ENCODE measurements at places on chromosomes 1 and 21. TPM values are rescaled to one million over a fixed set of nuclear protein-coding genes. Genes with fewer than 3 reads are reported as not detected.

The DCDC2B gene
- not detected for total RNA-seq

The ENAH gene
- total RNA-seq: not detected

GRCh38 chr1:172530000-172530399 lies 3.0 kb upstream of the SUCO start:
- H3K27ac ChIP-seq: no peak overlapping the region
- peaks cover 16% of the 10 kb centered on the region for H3K27me3 ChIP-seq
- DNase-seq: no peak
- peaks cover 4% of the 10 kb centered on the region for H3K36me3 ChIP-seq
- no peak overlapping the region for H3K4me3 ChIP-seq
- peaks cover 17% of the 10 kb centered on the region for H3K4me1 ChIP-seq

GRCh38 chr1:214329470-214330220 lies 48.7 kb downstream of the SMYD2 start:
- no peak overlapping the region for H3K4me3 ChIP-seq
- peaks cover 10% of the 10 kb centered on the region for H3K36me3 ChIP-seq
- H3K4me1 ChIP-seq: peaks cover 12% of the 10 kb centered on the region
- no peak overlapping the region for H3K27ac ChIP-seq
- no peaks in the 10 kb centered on the region for H3K27me3 ChIP-seq
- no peak for DNase-seq

GRCh38 chr21:42467140-42467983 lies 28.7 kb downstream of the RSPH1 start:
- H3K36me3 ChIP-seq: peaks cover 4% of the 10 kb centered on the region
- no peak overlapping the region for H3K4me3 ChIP-seq
- H3K4me1 ChIP-seq: peaks cover 48% of the 10 kb centered on the region
- DNase-seq: peak; percentile 65

- no peak overlapping the region for H3K4me3 ChIP-seq
- DNase-seq: no peak
- peaks cover 6% of the 10 kb centered on the region for H3K27me3 ChIP-seq
- H3K36me3 ChIP-seq: no peaks in the 10 kb centered on the region
These were observed 74.7 kb downstream of the HSPA13 start for GRCh38 chr21:14308234-14308633.

DNA sequence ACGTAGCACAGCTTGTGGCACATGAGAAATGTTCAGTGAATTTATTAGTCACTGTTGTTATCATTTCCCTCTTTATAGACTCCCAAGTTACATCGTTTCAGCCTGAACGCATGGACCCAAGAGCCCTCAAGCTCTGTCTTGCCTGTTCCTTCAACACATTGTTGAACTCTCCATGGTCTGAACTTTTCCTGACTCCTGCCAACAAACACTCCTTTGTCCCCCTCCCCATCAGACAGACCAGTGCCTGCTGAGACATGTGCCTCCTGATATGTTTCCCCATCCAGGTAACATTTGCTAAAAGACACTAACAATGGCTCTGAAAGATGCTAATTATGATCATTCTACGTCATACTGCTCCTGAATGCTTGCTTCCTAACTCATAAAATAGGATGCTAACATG lies 108.7 kb upstream of the NFIA start:
- no peak overlapping the region for H3K4me3 ChIP-seq
- DNase-seq: no peak
- no peaks in the 10 kb centered on the region for H3K4me1 ChIP-seq
- H3K27me3 ChIP-seq: peaks cover 11% of the 10 kb centered on the region

The TBX19 gene
- total RNA-seq: 1.4 TPM

GRCh38 chr21:37071561-37072273 lies 1.2 kb downstream of the PIGP start:
- no peak for DNase-seq
- H3K36me3 ChIP-seq: peaks cover 24% of the 10 kb centered on the region
- H3K4me1 ChIP-seq: peaks cover 34% of the 10 kb centered on the region
- H3K4me3 ChIP-seq: peak overlapping the region; percentile 66

The RGS8 gene
- total RNA-seq: not detected

The C1orf185 gene
- total RNA-seq: not detected

- no peaks in the 10 kb centered on the region for H3K36me3 ChIP-seq
- H3K27ac ChIP-seq: no peak overlapping the region
These were observed 232.7 kb downstream of the KCNJ6 start for GRCh38 chr21:37683396-37684114.

DNA sequence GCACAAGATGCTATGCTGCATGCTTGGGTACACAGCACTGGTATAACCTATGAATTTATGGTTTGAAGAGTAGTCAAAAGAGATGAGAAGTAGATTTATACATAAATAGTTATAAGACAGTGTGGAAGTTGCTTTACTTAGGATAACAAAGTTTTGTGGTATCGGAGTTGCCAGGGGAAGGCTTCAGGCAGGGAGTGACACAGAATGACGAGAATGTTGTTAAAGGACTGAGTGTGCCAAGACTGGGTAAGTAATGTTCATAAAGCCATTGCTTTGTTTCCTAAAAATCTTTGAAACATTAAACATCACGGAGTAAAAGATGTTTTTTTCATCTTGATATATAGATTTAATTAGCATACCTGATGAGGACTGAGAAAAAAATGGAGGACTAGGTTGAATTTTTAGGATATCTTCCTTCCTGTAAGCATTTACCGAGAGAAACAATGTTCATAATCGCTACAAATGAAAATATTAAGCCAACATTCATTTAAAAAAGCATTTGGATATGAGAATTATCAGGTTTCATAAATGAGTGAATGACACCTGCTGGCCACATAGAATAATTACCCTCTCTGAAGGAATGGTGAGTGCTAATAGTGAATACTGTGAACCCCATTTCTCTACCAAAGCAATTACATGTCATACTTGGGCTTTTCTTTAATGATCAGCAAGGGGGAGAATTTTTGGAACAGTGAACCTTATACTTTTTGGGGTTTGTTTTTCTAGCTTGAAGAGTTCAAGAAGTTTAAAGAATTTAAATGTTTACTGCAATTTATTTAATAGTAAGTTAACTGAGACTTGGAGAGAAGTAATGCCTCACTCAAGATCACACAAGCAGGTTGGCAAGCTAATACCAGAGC lies 28.4 kb downstream of the EXTL2 start:
- H3K4me3 ChIP-seq: no peak overlapping the region
- H3K4me1 ChIP-seq: no peaks in the 10 kb centered on the region
- no peaks in the 10 kb centered on the region for H3K27me3 ChIP-seq
- DNase-seq: no peak
- H3K27ac ChIP-seq: no peak overlapping the region

The TNNT2 gene
- not detected for total RNA-seq

- no peak for DNase-seq
- H3K36me3 ChIP-seq: no peaks in the 10 kb centered on the region
- peaks cover 17% of the 10 kb centered on the region for H3K27me3 ChIP-seq
- H3K27ac ChIP-seq: no peak overlapping the region
- peaks cover 11% of the 10 kb centered on the region for H3K4me1 ChIP-seq
These were observed 581 bp downstream of the IRF6 start for GRCh38 chr1:209805341-209805781.

DNA sequence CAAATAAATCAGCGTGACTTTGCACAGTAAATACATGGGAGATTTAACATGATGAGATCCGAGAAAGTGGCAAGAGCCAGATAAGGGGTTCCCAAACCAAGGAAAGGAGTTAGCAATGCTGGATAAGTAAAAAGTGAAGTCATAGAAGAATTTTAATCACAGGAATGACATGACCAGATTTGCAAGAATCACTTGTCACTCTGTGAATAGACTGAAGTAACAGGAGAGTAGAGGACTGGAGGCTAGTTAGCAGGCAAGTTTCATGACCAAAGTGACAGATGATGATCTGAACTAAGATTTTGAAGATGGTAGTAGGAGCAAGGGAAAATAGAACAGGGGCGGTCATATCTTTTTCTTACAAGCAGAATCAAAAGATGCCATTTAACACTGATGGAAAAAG lies 8.4 kb downstream of the CFH start:
- H3K4me1 ChIP-seq: no peaks in the 10 kb centered on the region
- no peak for DNase-seq
- H3K36me3 ChIP-seq: no peaks in the 10 kb centered on the region
- H3K27me3 ChIP-seq: no peaks in the 10 kb centered on the region

- no peak overlapping the region for H3K4me3 ChIP-seq
- no peaks in the 10 kb centered on the region for H3K27me3 ChIP-seq
- DNase-seq: no peak
- peaks cover 29% of the 10 kb centered on the region for H3K4me1 ChIP-seq
- no peak overlapping the region for H3K27ac ChIP-seq
These were observed 15.3 kb downstream of the VAV3 start for GRCh38 chr1:107949467-107950253.

The GNB1 gene
- total RNA-seq: 398 TPM

GRCh38 chr1:1272341-1273208 lies 1.1 kb downstream of the UBE2J2 start:
- peak overlapping the region; percentile 87 for H3K27ac ChIP-seq
- H3K4me1 ChIP-seq: peaks cover 39% of the 10 kb centered on the region
- peaks cover 29% of the 10 kb centered on the region for H3K36me3 ChIP-seq

The OR2G2 gene
- not detected for total RNA-seq

The SEC22B gene
- total RNA-seq: 22.4 TPM

DNA sequence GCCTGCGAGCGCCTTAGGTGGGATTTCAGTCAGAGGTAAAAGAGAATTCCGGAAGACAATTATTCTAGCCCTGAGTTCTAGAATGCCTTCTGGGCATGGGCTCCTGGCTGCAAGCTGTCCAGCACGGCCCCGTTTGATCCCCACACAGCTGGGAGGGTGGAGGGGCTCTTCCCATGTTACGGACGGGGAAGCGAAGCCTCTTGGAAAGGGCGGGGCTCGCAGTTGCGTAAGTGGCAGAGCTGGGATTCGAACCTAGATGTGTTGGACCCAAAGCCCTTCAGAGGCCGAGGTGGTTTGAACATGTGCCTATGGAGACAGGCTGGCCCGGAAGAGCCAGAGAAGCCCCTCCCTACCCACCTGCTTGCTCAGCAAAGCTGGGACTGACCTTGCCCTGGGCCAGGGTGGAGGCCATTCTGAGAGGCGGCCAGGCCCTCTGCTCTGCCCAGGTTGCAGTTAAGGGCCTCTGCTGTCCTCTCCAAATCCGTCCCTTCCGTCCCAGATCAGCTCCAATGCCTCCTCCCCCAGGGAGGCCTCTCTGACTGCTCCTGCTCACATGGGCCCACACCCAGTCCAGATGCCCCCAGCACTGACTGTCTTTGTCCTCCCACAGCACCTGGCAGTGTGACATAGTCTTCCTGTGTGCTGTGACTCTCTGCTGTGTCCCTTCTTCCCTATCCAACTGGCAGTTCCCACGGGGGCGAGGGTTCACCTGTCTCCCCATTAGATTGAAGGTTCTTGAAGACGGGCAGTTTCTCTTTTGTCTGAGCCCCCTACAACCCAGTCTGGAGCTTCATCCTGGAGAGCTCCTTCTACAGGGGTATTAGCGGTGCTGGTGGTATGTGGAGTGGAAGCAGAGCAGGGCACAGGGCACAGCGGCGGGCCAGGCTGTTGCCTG lies 1.2 kb upstream of the HSPB7 start:
- no peaks in the 10 kb centered on the region for H3K4me1 ChIP-seq
- H3K27me3 ChIP-seq: peaks cover 4% of the 10 kb centered on the region
- H3K27ac ChIP-seq: no peak overlapping the region
- no peak for DNase-seq
- H3K36me3 ChIP-seq: no peaks in the 10 kb centered on the region
- H3K4me3 ChIP-seq: no peak overlapping the region

Data from activated CD8-positive, alpha-beta T cell treated with anti-CD3 and anti-CD28 coated beads, Interleukin-2, amount 10 ng/mL, durations not matched to agents 7 days and 5 days (primary cell).